ENCODE measurements at places on chromosomes 1 and 21. TPM values are rescaled to one million over a fixed set of nuclear protein-coding genes. Genes with fewer than 3 reads are reported as not detected.

Gene SPRR1B
- polyA plus RNA-seq, result 0.31 TPM

DNA sequence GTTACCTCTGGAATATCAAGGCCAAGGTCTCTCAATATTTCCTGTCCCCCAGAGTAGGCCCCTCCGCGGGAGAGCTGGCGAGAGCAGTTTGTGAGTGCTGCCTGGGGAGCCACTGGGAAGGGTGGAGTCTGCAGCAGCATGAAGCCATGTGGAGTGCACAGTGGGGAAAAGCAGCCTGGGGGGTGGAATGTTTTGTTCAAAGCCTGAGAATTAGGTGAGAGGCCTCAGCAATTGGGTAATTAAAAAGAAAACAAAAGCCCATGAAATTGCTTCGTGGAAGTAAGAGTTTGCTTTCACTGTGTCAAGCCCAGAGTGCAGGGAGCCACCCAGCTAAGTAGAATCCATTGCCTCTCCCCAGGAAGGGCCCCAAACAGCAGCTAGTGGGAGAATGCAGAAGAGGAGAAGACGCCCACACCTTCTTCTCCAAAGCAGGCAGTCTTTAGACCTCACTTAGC lies 30.2 kb upstream of the DISC1 start:
- no peak for DNase-seq
- no peak overlapping the region for H3K4me3 ChIP-seq
- no peaks in the 10 kb centered on the region for H3K27me3 ChIP-seq
- no peaks in the 10 kb centered on the region for H3K4me1 ChIP-seq
- no peak overlapping the region for H3K27ac ChIP-seq
- H3K36me3 ChIP-seq, result no peaks in the 10 kb centered on the region

DNA sequence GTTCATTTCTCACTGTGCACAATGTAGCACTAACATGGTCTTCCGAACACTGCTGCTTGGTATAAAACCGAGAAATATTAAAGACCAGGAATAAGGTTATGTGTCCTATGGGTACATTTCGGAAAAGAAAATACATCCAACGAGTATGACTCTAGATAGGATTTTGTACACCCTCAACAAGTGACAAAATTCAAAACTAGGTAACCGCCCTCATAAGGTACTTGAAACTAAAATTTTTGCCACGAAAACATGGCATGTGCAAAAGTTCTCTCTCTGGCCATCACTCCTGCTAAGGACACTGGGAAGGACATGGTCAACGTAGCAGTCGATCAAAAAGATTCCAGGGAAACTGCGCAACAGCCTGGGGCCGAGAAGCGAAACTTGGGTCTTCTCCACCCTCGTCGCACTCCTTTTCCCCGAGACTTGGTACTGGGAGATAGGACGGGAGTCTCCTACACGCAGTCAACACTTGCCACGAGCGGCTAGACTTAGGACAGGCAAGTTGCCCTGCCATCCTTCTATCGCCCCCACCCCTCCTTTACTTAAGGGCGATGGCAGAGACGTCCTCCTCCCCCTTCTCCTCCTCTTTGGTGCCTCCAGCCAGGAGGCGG lies 338 bp upstream of the TOR1AIP1 start:
- DNase-seq, result no peak
- no peaks in the 10 kb centered on the region for H3K4me1 ChIP-seq
- peak overlapping the region; percentile 99 for H3K27ac ChIP-seq
- H3K36me3 ChIP-seq, result peaks cover 10% of the 10 kb centered on the region
- peak overlapping the region; percentile 61 for H3K4me3 ChIP-seq
- H3K27me3 ChIP-seq, result no peaks in the 10 kb centered on the region

- H3K27ac ChIP-seq, result no peak overlapping the region
- DNase-seq, result no peak
- H3K36me3 ChIP-seq, result no peaks in the 10 kb centered on the region
- H3K27me3 ChIP-seq, result peaks cover 21% of the 10 kb centered on the region
- H3K4me3 ChIP-seq, result no peak overlapping the region
Observed at GRCh38 chr1:161261261-161262235, 3.0 kb downstream of the PCP4L1 start.

Measured in lung (tissue), 17 donors.